ENCODE measurements at places on chromosomes 4 and X. TPM values are rescaled to one million over a fixed set of nuclear protein-coding genes. Genes with fewer than 3 reads are reported as not detected.

The TLR3 gene
- total RNA-seq = 8.4 TPM

DNA sequence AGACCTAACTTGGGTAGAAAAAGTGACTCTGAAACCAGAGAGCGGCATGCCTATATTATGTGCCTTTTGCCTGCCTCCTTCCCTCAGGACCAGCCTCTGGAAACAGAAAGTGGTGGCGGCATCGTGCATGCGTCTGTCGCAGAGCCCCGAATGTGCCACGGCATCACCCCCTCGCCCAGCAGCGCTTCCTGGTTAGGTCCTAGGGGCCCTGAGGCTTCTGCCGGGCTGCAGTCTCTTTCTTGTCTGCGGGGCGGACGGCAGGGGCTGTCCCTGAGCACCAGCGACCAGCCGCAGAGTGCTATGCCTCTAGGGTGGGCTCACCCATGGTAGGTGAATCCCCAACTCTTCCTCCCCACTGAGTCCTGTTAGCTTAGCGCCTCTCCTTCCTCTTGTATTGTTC, 68.7 kb downstream of the VSIG4 start:
- ATAC-seq = no peak

The CTAG1B gene
- total RNA-seq = not detected

GRCh38 chrX:49073601-49074575, at the start of gene PRAF2:
Gene PRAF2, minus strand, starts transcription at chrX:49074002. Its CDS starts 15 bp downstream, at chrX:49073987.
- peak; percentile 92 for ATAC-seq

The STAP1 gene
- 0.54 TPM for total RNA-seq

DNA sequence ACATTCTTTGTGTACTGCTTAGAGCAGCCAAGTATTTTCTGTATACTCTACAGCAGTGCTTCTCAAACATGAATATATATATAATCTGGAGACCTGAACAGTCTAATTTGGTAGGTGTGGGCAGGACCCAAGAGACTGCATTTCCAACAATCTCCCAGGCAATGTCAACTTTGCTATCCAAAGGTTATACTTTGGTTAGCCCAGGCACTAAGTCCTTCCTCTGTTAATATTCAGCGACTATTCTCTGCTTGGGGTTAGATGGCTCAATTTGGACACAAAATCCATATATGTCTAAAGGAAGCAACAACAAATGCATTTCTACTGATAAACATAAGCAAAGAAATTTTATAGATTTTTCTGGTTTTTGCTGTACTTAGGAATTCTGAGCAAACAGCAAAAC, 480.0 kb upstream of the RPS6KA3 start:
- no peak for ATAC-seq

- ATAC-seq = no peak
Measured at GRCh38 chr4:119139822-119140252, 4.2 kb downstream of the MYOZ2 start.

GRCh38 chrX:107725761-107726555, 49.6 kb downstream of the TSC22D3 start:
- no peak for ATAC-seq

DNA sequence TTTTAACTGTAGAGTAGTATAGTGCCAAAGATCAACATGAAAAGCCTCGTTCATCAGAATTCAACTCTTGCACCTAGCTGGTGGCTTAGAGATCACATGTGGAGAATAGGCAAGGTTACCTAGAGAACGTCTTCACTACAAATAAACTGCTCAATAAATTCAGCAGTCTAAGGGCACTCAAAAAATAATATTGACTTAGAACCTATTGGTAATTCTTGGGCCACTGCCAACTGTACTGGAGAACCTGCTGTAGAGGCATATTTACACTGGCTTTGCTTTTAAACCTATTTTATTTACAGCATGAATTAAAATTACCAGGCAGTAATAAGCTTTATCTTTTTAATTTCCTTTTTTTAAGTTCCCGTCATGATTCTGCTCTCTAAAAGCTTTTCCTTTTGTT, 343.7 kb downstream of the PDHA2 start:
- no peak for ATAC-seq

The VSIG4 gene
- total RNA-seq = 31.9 TPM

- peak; percentile 30 for ATAC-seq
Measured at GRCh38 chrX:24025741-24026403, 1.1 kb downstream of the KLHL15 start.

The SAP30 gene
- 39.8 TPM for total RNA-seq
